Activated naive CD8-positive, alpha-beta T cell treated with anti-CD3 and anti-CD28 coated beads, Interleukin-2, amount 10 ng/mL, durations not matched to agents 7 days and 5 days (primary cell): ENCODE measurements at places on chromosomes 5 and 9. TPM values are rescaled to one million over a fixed set of nuclear protein-coding genes. Genes with fewer than 3 reads are reported as not detected.
A peak's percentile ranks its signal among the peaks of the same experiment; 100 is the strongest.

The CA9 gene
- total RNA-seq = 0.86 TPM

The MUSK gene
- not detected for total RNA-seq

The RBM27 gene
- total RNA-seq = 21.5 TPM

DNA sequence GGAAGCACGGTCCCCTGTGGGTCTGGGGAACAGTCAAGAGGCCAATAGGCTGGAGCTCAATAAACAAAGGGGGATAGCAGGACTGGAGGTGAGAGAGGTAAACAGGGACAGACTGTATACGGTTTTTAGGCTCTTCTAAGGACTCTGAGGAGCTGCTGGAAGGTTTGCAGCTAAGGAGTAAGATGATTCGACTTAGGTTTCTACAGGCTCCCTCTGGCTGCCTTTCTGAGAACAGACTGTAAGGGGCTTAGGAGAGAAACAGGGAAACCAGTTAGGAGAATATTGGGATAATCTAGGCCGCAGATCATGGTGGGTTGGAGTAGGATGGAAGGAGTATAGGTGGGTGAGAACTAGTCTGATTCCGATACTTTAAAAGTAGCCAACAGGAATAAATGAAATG, 10.4 kb downstream of the CDK5RAP2 start:
- peaks cover 34% of the 10 kb centered on the region for H3K36me3 ChIP-seq
- no peak overlapping the region for H3K4me3 ChIP-seq
- H3K4me1 ChIP-seq = peaks cover 5% of the 10 kb centered on the region
- DNase-seq = no peak
- no peak overlapping the region for H3K27ac ChIP-seq

GRCh38 chr9:111870774-111871498, 25.7 kb upstream of the UGCG start:
- DNase-seq = no peak
- no peak overlapping the region for H3K27ac ChIP-seq
- peaks cover 7% of the 10 kb centered on the region for H3K4me1 ChIP-seq
- H3K4me3 ChIP-seq = no peak overlapping the region

DNA sequence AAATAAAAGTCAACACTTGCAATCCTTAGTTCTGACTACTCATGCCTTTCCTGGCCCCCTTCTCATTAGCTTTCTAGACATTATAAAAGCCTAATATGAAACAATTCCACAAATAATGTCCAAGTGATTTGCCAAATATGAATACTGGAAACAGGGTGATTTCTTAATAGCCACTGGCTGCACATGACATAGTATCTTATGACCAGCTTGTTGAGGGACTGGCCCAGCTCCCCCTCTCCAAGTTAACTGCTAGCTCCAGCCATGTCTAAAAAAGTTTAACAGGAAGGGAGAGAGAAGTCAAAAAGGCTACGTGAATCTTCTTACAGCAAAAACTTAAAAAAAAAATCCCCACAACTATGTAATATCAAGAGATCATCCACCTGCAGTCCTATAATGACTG, 1.5 kb downstream of the CERT1 start:
- H3K4me1 ChIP-seq = peaks cover 38% of the 10 kb centered on the region
- H3K4me3 ChIP-seq = peak overlapping the region; percentile 82
- H3K27me3 ChIP-seq = no peaks in the 10 kb centered on the region
- peaks cover 27% of the 10 kb centered on the region for H3K36me3 ChIP-seq
- no peak for DNase-seq
- H3K27ac ChIP-seq = peak overlapping the region; percentile 11

DNA sequence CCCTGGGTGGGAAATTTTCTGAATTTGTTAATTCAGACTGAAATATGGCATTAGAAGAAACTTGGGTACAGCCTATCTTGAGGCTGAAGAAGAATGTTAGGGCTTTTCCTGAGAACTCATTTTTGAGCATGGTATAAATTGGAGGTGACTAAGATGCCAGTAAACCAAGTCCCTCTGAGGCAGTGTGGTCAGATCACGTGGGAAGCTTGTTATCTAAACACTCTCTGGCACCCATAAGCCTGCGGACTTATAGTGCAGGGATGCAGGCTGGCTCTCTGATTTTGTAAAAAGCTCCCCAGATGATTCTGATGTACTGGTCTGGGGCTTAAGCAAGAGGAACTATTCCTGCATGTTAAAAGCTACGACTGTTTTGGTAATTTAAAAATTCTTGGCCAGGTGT, 34.3 kb downstream of the MTMR12 start:
- peaks cover 33% of the 10 kb centered on the region for H3K36me3 ChIP-seq
- H3K27ac ChIP-seq = no peak overlapping the region
- H3K4me3 ChIP-seq = no peak overlapping the region
- no peak for DNase-seq
- peaks cover 31% of the 10 kb centered on the region for H3K4me1 ChIP-seq
- H3K27me3 ChIP-seq = no peaks in the 10 kb centered on the region

DNA sequence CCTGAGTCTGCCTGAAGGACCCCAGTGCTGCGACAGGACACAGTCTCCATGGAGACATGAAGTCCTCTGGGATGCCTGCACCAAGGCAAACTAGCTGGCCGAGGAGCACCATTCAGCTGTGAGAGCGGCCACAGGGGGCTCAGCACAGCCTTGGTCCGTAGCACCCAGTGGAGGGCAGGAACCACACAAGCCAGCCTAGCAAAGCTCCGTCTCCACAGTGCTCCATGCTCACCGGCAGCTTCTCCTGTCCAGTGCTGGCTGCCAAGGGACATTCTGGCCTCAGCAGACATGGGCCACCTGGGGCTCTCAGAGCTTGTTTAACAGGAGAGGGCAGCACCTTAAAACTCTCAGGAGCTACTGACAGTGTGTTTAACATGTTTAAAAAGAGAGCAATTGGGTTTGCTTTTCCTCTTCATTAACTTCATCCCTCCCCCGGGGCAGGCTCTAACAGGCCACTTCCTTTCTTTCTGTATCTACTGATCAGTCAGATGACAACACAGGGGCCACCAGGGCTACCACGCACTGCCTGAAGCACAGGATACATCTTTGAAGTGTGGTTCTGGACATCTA, 57.0 kb downstream of the SECISBP2 start:
- H3K27ac ChIP-seq = peak overlapping the region; percentile 86
- DNase-seq = no peak
- peaks cover 19% of the 10 kb centered on the region for H3K36me3 ChIP-seq
- peak overlapping the region; percentile 56 for H3K4me3 ChIP-seq
- H3K27me3 ChIP-seq = no peaks in the 10 kb centered on the region
- H3K4me1 ChIP-seq = peaks cover 31% of the 10 kb centered on the region

DNA sequence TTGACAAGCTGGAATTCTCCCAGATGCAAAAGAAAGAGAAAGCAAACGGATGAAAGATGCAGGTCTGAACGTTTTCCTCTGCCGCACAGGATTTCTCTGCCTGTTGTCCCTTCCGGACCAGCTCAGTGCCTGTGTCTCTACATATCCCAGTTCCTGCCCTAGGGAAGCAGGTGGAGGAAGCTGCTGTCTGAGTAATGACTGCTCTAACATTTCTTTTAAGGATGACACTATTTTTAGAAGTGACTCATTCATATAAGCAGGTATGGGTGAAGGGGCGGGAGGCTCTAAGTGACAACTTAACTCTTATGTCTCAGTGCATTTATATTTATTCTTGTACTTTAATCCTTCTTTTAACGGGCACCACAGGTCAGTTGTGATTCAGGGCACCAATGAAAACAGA, 128.8 kb downstream of the SLC24A2 start:
- DNase-seq = no peak
- H3K27me3 ChIP-seq = peaks cover 14% of the 10 kb centered on the region
- H3K27ac ChIP-seq = no peak overlapping the region
- H3K4me1 ChIP-seq = peaks cover under 1% of the 10 kb centered on the region
- H3K4me3 ChIP-seq = no peak overlapping the region

- no peak for DNase-seq
- H3K27ac ChIP-seq = peak within 1 kb of the TSS; percentile 58
- H3K4me1 ChIP-seq = peaks cover 2% of the 10 kb centered on the region
- peaks cover 84% of the 10 kb centered on the region for H3K27me3 ChIP-seq
- no peaks in the 10 kb centered on the region for H3K36me3 ChIP-seq
These were observed at the start of gene NEUROG1 for GRCh38 chr5:135535820-135536801. Gene NEUROG1 (minus strand): TSS chr5:135535964. CDS start chr5:135535690, 274 bp downstream.

DNA sequence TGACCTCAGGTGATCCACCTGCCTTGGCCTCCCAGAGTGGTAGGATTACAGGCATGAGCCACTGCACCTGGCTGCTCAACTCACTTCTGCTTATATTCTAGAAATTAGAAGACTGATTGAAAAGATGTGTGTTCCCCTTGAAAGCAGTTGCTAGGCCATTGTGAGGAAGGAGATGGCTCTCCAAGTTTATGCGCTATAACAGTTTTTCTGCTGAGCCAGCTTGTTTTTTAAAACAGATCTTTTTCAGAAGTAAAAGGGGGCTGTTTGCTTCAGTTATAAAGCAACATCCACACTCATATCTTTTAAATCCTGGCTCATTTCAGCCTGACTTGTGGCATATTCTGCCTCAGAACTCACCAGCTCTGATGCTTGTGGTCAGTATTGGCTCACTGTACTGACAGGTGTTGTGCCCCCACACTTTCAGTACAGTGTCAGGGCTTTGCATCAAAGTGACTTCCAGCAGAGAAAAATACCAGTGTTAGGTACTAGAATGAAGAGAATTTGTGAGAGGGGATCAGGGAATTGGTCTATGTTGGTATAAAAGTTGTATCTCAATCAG, 49.4 kb downstream of the NUP214 start:
- no peak overlapping the region for H3K4me3 ChIP-seq
- peaks cover 34% of the 10 kb centered on the region for H3K36me3 ChIP-seq
- H3K27ac ChIP-seq = no peak overlapping the region
- H3K27me3 ChIP-seq = no peaks in the 10 kb centered on the region

DNA sequence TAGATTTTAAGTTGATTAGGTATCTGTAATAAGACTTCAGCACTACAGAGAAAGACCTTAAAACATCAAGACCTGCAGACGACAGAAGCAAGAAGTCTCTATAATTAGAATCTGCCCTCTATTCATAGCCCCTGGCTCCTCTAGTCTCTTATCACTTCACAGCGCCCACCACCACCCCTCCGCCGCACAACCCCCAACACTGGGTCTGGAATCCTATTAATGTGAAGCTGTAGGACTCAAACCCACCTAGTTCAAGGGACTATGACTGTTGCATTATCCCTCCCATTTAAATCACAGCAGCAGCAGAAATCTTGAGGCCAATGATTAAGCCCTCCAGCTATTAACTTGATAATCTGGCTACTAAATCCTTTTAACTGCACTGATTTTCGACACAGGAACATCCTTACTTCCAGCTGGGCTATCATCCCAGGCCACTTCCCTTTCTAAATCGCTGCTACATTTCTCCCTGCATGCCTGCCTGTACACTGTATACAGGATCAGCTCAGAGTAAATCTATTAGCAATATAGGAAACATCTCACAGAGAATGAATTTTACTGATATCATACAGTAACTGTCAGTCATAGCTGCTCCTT, 159.5 kb upstream of the GRAMD2B start:
- DNase-seq = no peak
- H3K27ac ChIP-seq = no peak overlapping the region
- H3K4me1 ChIP-seq = no peaks in the 10 kb centered on the region
- H3K4me3 ChIP-seq = no peak overlapping the region
- H3K36me3 ChIP-seq = no peaks in the 10 kb centered on the region

DNA sequence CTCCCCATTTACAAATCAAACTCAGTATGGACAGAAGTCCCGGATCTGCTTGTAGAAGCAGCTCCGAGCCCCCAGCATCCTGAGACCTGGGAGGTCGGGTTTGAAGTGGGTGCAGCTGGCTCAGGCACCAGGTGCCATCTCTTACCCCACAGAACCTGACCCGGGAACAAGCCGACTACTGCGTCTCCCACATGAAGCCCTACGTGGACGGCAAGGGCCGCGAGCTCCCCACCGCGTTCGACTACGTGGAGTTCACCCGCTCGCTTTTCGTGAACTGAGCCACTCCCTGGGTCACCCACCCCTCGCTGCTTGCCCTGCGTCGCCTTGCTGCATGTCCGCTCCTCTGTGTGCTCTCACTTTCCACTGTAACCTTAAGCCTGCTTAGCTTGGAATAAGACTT, 23.6 kb downstream of the DYNC2I2 start:
- no peak overlapping the region for H3K4me3 ChIP-seq
- no peaks in the 10 kb centered on the region for H3K27me3 ChIP-seq
- no peak for DNase-seq
- no peak overlapping the region for H3K27ac ChIP-seq

GRCh38 chr5:21615195-21615765, 1237.9 kb downstream of the CDH12 start:
- no peak overlapping the region for H3K27ac ChIP-seq
- no peaks in the 10 kb centered on the region for H3K36me3 ChIP-seq
- no peaks in the 10 kb centered on the region for H3K4me1 ChIP-seq
- H3K27me3 ChIP-seq = no peaks in the 10 kb centered on the region
- no peak overlapping the region for H3K4me3 ChIP-seq
- no peak for DNase-seq

DNA sequence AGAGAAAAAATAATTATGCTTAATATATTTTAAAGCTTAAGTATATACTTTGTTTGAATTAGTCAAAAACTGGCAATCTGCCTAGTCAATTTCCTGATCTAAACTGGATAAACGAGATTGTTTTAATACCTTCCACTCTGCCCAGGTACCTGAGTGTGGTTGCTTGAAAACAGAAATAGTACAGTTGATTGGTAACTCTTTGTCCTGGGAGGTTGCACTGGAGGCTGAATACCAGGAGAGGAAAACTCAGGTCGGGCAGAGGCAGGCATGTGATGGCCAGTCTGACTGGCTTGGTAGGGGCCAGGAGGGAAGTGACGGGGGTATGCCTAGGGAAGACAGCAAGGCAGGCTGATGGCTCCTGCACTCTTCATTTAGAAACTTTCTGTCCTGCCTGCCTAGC, 80.2 kb downstream of the PIK3R1 start:
- peaks cover 15% of the 10 kb centered on the region for H3K4me1 ChIP-seq
- peaks cover 58% of the 10 kb centered on the region for H3K36me3 ChIP-seq
- H3K4me3 ChIP-seq = no peak overlapping the region
- DNase-seq = no peak
- H3K27me3 ChIP-seq = no peaks in the 10 kb centered on the region
- no peak overlapping the region for H3K27ac ChIP-seq

DNA sequence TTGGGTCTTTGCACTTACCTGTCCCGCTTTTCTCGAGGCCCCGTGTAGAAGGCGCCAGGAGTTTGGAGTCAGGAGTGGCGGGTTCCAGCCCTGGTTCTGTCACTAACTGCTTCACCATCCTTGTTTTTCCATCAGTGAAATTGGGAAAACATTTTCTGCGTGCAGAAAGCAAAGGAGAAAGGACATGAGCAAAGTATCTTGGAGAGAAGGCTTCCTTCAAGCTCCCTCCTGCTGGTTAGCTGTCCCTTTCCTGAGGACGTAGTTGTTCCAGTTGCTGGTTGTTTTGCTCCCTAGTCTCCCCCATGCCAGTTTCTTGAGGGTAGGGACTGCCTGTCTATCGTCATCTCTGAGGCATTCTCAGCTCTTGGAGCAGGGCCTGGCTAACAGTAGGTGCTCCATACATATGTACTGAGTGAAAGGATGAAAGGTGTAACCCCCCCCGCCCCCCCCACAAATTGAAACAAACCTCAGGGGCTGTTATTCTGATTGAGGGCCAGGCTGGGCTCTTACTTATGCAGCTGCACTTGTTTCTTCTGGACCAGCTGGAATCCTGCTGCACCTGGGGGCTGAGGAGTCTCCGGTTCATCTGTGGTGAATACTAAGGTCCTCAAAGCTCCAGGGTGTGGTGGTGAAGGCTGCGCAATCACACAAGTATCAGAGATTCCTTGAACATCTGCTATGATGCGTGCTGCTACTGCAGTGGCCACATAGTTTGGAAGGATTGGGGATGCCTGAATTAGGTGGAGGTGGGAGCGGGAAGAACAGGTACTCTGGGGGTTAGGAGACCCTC, 1.0 kb downstream of the SMIM3 start:
- DNase-seq = no peak
- peak overlapping the region; percentile 100 for H3K4me3 ChIP-seq
- peak overlapping the region; percentile 97 for H3K27ac ChIP-seq
- H3K27me3 ChIP-seq = peaks cover 4% of the 10 kb centered on the region
- peaks cover 9% of the 10 kb centered on the region for H3K36me3 ChIP-seq
- peaks cover 55% of the 10 kb centered on the region for H3K4me1 ChIP-seq

- no peak overlapping the region for H3K27ac ChIP-seq
- H3K27me3 ChIP-seq = no peaks in the 10 kb centered on the region
- H3K4me1 ChIP-seq = peaks cover 20% of the 10 kb centered on the region
- H3K4me3 ChIP-seq = no peak overlapping the region
These were observed 31.3 kb downstream of the GRAMD2B start for GRCh38 chr5:126454535-126454934.
